SK-N-MC (cell line): ENCODE measurements at places on chromosomes 3 and 15.

DNA sequence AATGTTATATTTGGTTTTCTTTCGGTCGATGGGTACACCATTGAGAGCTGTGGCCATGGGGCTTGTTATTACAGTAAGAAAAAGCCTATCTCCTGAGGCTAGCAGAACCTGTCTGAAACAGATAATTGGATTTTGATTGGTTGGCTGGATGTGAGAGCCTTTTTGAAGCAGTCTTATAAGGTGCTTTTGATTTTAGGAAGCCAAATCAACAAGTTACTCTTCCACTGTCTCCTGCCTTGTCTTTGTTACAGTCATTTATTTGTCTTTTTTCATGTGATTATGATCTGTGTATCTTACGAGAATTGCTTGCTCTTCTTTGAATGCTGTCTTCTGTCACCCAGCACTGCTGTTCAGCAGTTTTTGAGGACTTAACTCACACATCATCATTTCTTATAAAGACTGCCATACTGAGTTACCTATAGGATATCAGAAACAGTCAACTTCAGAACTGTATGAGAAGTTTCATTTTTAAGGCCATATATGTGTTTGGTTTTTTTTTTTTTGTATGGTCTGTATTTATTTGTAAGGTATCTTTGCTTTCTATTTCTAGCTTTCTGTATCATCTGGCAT lies 51.1 kb downstream of the MEF2A start:
- DNase-seq = no peak

DNA sequence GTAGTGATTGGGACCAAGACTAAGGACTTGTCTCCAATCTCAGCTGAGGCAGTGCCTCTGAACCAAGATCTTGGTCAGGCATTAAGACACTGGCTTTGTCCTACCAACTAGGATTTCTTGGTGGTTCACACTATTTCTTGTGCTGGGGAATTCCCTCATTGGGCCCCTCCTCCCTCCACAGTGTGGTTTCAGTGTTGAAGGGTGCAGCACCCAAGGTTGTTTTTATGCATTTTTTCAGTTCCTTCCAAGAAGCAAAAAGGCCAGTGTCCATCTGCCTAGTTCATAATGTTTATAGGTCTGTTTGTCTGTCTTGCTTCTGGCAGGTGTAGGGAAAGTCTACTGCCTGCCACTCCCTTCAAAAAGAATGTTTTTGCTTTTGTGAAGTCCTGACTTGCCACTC lies 10.6 kb upstream of the ITPKA start:
- no peak for DNase-seq

GRCh38 chr3:178304758-178305467 lies 231.3 kb upstream of the KCNMB2 start:
- DNase-seq = no peak

DNA sequence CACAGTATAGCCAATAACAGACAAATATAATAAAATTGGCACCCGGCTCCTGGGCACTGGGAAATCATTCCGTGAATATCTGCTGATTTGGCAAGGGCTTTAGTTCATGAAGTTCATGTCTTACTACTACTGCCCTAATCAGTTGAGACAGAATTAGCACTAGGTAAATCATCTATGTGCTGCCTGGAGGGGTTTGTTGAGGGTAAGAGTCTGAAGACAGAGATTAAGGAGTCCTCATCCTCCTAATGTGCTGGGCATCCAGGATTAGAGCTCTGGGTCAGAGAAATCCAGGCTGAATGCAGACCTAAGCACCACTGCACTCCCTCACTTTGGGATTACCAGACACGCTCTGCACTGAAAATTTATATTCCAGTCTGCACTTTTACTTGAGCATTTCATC lies 2.0 kb downstream of the SAMD7 start:
- no peak for DNase-seq

- no peak for DNase-seq
Measured at GRCh38 chr3:16795581-16795980, 89.2 kb upstream of the PLCL2 start.

DNA sequence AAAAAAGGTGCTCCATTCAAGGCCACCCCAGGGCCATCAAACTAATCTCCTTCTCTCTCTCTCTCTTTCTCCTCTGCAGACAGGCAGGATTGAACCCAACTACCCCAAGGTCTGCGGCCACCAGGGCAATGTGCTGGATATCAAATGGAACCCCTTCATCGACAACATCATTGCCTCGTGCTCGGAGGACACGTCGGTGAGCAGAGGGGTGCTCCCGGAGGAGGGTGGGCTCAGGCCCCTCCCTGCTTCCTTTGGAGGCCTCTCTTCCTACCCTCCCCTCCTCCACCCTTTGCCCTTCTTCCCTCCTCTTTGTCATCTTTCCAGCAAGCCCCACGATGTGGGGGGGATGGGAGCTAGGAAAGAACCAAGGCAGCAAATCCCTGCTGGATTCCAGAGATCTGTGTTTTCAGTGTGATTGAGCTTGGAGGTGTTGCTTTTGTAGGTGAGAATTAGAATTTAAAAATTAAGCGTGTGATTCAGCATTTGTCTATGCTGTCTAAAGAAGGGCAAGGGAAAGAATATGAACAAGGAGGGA lies 116.3 kb downstream of the CORO2B start:
- DNase-seq = no peak

- no peak for DNase-seq
Measured at GRCh38 chr15:101342056-101342455, 47.0 kb upstream of the SNRPA1 start.

DNA sequence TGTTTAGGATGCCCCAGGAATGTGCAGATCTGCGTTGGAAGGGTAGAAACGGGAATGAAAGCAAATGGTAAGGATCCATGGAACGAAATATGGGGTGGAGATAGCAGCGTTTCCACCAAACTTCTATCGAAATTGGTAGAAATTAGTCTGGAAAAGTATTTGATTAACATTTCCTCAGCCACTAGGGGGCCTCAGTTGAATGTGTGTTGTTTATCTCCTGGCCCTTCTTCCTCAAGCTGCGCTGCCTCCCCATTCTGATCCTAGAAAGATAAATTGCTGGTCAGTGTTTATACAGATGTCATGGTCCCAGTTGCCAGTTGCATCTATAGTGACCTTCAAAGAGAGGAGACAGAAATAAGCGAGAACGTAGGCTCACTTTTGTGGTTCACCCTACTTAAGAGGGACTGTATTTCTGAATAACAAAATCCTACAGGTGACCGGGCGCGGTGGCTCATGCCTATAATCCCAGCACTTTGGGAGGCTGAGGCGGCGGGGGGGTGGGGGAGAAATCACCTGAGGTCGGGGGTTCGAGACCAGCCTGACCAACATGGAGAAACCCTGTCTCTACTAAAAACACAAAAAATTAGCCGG lies 457.1 kb downstream of the SQOR start:
- peak; percentile 14 for DNase-seq

GRCh38 chr15:89985111-89985510 lies 16.0 kb upstream of the ZNF710 start:
- no peak for DNase-seq

DNA sequence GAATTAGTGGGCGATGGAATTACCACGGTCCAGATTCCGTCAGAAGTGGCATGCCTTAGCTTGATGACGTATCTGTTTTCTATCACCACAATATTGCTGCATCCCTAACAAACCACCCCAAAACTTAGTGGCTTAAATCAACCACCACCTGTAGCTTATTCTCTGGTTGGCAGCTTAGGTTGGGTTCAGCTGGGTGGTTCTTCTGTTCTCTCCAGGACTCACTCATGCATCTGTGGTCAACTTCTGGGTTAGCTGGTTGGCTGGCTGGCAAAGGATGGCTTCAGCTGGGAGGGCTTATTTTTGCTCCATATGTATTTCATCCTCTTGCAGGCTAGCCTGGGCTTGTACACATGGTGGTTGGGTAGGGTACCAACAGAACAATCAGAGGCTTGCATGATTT lies 288.8 kb upstream of the LRRFIP2 start:
- DNase-seq = no peak

DNA sequence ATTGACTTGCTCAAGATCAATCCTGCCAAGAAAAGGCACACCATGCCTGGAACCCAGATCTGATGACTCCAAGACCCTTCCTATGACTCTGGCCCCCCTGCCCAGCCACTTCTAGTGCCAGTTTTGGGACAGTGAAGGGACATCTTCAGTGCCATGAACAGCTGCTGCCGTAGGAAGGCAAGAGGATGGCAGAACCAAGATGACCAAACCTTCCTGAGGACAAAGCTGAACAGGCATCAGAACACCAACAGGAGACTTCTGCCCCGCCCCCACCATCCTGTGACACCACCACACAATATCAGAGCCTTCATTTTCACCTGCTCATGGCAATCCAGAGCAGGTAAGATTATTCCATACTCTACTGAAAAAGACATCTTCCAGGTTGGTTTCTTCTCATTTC lies 33.0 kb downstream of the ZNF445 start:
- DNase-seq = no peak

GRCh38 chr15:88605189-88606069 lies 15.7 kb upstream of the AEN start:
- no peak for DNase-seq

GRCh38 chr3:97439373-97439772 lies 325.2 kb upstream of the ARL6 start:
- DNase-seq = no peak

- no peak for DNase-seq
Measured at GRCh38 chr3:187794731-187795130, 49.5 kb upstream of the BCL6 start.

DNA sequence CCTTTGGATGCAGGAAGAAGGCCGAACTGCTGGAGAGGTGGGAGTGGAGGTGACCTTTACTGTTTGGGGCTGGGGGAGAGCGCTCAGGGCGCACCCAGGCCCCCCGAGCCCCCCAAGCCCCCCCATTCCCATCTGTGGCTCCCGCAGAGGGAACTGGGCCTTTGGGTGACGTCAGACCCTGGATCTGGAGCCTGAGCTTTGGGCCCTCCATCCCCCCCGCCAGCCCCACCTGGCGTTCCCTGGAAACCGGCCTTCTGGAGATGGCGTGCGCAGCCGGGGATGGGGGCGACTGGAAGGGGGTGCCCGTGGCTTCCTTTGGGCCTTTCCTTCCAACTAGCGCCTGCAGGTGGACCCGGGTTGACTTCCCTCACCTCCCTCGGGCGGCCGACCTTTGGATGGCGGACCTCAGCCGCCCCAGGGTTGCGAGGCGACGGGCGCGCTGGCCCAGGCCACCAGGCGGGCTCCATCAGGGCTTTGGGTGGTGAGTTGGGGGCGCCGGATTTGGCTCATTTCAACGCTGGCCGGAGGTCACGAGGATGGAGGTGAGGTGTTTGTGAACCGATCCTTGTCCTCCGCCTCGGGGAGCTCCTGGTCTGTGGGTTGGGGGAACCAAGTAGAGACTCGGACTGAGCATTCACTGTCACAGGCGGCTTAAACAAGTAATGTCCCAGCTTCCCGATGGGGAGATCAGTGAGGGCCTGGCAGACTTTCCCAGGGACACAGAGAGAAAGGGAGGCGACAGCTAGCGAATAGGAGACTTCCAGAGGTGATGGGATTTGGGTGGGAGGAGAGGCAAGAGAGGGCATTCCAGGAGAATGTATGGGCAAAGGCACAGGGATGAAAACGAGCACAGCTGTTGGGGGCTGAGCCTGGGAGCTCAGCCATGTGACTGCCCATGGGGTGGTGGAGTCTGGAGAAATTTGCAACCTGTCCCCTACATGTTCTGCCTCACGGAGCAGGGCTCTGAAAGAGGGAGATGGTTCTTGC lies 709 bp downstream of the SCAMP5 start:
- no peak for DNase-seq

DNA sequence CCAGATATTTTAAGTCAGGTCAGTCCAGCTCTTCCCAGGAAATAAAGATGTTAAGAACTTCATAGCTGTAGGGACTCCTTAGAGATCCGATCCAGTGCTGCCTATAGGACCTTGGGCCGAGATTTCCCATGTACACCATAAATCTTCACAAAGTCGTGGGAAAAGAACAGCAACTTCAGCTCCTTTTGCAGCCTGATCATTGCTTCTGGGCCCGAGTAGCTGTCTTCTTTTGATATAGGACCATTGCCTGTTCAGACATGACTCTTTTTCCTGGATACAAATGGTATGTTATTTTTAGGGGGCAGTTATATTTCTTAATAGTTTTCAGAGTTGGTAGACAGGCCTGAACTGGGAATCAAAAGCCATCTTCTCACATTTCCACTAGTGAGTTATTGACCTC lies 20.5 kb downstream of the IL1RAP start:
- DNase-seq = no peak

DNA sequence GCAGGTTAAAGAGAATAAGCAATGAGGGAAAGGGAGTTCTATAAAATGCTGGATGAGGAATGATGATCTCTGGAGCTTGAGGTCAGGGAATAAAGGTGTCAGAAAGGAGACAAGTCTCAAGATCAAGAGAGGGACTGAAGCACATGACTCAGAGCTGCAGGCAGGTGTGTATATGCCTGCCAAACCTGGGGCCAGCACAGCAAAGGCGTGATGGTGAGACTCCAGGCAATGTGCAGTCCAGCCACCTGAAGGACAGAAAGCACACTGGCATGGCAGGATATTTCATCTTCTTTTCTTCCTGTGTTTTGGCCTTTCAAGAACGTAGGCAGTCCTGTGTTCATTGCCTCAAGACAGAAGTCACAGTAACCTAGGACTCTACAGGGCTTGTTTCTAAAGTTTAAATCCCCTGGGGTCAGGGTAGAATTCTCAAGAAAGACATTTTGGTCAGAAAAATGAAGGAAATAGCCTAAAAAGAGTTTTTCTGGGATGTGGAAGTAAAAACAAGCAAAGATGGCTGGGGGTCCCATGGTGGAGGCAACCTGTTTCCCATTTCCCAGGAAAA lies 55.5 kb upstream of the TOPAZ1 start:
- no peak for DNase-seq

GRCh38 chr3:42758126-42758525 lies 14.9 kb downstream of the CCDC13 start:
- no peak for DNase-seq

GRCh38 chr15:98896802-98897732 lies 110.5 kb downstream of the PGPEP1L start:
- no peak for DNase-seq

DNA sequence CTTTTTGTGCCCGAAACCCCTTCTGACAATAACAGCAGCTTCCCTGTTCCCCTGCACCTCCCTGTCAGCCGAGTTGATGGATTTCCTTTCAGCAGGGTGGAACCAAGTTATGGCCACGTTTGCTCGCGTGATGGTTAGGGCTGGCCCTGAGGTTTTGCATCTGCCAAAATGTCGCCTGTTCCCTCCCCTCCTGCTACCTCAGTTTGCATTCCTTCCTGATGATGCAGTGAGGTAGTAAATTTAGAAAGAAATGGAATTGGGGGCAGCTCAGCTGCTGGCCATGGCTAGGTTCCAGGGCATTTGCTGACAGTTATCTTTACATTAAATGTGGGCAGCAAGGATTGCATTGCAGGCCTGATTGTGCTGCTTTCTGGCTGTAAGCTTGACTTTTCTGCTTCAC lies 13.2 kb downstream of the LIMD1 start:
- no peak for DNase-seq

DNA sequence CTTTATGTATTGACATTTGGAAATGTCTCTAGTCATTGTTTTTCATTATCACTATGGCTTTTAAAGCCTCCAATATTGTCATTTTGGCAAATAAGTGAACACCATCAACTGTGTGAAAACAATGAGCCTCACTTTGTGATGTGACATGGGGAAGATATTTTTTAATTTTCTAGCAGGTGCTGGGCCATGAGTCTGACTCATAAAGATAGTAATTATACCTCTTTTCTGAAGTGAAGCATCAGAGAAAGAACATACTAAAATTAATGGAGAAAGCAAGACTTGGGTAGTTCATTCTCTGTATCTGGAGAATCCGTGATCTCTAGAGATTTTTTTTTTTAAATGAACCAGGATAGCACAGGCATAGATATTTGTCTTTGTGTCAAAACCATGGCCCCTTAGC lies 100.8 kb downstream of the CCNL1 start:
- DNase-seq = no peak
